HCT116 (cell line): ENCODE measurements at places on chromosomes 12 and 14. TPM values are rescaled to one million over a fixed set of nuclear protein-coding genes. Genes with fewer than 3 reads are reported as not detected.

The SDSL gene
- 19.1 TPM for total RNA-seq

DNA sequence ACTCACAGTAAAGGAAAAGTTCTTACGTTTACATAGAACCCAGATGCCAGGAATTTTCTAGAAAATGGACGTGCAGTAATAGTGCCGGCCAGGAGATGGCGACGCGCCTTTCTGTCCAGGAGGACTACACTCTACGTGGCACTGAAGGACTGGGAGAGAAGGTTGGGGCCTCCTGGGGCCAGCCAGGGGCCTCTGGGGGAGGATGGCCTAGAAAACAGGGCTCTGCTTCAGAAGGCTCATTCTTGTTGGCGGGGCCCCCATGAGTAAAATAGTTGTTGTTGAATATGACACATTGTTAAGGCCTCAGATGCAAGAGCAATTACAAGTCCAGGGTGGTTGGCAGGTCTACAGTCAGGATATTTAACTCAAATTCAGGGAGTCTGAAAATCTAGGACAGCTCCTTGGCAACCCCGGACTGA, 120.1 kb upstream of the MAX start:
- peak; percentile 60 for DNase-seq

DNA sequence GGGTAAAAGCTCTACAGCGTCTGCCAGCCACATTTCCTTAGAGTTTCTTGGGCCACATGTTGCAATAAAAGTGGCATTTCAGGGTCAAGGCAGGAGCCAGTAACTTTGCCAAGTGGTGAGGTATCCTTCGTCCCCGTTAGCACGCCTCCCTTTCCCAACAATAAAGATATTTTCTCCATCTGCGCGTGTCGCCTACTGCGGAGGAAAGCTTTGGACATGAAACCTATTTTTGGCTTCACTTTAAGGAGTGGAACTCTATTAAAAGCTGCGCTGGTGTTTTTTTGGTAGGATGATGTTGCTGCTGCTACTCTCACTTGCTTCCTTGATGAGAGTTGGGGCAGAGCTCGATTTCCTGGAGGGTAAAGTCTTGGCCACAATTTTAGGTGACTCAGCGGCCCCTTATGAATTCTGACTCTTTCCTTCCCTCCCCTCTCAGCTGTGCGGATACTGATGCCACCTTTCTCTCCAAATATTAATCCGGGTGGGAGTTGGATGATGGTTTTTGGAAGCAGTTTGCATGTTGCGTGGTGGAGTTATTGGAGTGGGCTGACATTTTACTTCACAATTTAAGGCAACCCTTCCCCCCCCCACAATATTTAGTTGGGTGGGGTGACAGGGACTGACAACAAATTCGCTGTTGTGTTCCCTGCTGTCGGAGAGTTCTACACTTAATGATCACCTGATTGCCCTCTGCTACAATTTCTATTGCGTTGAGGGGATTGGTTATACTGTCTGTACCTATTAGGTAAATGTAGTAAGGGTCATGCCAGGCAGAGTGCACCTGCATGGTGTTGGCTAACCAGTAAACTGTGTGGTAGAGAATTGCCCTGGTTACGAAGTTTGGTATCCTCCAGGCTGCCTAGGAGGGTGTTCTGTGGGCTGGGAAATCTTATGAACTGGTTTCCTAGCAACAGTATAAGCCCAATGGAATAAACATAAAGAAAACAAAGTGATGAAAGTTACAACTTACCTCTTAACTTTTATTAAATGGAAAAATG, 1.1 kb downstream of the CCDC91 start:
- DNase-seq = no peak

The EML5 gene
- 1.8 TPM for total RNA-seq

DNA sequence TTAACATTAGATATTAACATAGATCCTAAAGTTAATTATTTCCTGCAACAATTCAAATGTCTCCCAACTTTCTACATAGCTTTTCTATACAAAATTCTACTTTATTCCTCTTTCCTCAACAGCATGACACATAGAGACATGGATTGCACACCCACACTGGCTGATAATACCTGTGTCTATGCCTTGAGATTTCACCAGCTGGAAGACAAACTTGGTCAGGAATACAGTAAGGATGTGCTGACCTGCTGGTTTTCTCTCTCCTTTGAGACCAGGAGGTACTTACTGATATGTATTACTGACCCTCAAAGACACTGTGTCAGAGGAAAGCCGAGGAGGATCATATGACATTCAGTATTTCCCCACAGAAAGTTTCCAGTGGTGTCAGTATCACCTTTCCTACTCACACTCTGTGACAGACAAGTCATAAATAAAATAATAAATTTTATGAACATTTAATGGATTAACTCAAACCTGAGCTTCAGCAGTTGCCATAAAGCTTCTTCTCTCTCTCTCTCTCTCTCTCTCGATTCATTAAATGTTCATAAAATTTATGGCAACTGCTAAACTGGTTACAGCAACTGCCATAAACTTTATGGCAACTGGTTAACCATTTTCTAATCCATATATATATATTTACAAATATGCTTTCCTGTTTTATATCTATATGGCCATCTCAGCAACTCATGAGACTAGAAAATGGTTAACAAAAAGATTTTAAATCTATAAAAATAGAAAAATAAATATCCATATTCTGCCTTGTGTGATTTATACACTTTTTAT, 22.7 kb downstream of the EIF2S3B start:
- DNase-seq = no peak

The KLRB1 gene
- not detected for total RNA-seq

The PCNX4 gene
- total RNA-seq = 48.4 TPM

The FOXG1 gene
- not detected for total RNA-seq

The ADAM21 gene
- total RNA-seq = 0.98 TPM

DNA sequence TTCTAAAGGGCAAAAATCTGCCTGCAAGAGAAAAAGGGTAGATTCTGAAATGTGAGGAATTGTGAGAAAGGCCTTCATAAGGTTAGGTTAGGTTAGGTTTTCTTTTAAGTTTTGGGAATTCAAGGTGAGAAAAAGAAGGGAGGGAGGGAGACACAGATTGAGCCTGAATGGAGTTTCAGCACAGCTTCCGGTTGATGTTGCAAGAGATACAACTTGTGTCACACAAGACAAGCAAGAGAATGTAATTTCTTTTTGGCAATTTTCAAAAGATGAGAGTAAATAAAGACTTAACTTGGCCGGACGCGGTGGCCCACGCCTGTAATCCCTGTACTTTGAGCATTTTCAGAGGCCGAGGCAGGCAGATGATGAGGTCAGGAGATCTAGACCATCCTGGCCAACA, 63.8 kb downstream of the CPSF2 start:
- no peak for DNase-seq

The SRRM4 gene
- 0.02 TPM for total RNA-seq

The NTS gene
- not detected for total RNA-seq

GRCh38 chr14:75522224-75522982, at the start of gene BATF:
Gene BATF, plus strand, starts transcription at chr14:75522469. Its CDS starts 214 bp downstream, at chr14:75522683.
- no peak for DNase-seq

DNA sequence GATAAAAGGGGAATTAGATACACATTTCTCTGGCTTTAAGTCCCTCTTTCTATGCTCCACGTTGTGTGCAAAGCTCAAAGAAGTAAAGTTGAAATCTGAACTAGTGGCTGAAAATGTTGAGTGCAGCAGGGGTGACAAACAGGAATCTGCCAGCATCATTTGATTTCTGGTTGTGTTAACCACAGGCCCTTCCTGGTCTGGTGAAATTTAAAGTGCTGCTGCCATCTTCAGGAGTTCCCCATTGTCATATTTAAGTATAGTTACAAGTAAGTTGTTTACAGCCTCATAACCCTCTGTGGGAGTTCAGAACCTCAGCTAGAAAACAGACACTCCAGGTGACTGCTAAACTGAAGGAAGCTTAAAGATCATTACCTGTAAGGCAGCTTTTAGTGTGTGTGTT, 90.9 kb upstream of the CCDC196 start:
- no peak for DNase-seq

DNA sequence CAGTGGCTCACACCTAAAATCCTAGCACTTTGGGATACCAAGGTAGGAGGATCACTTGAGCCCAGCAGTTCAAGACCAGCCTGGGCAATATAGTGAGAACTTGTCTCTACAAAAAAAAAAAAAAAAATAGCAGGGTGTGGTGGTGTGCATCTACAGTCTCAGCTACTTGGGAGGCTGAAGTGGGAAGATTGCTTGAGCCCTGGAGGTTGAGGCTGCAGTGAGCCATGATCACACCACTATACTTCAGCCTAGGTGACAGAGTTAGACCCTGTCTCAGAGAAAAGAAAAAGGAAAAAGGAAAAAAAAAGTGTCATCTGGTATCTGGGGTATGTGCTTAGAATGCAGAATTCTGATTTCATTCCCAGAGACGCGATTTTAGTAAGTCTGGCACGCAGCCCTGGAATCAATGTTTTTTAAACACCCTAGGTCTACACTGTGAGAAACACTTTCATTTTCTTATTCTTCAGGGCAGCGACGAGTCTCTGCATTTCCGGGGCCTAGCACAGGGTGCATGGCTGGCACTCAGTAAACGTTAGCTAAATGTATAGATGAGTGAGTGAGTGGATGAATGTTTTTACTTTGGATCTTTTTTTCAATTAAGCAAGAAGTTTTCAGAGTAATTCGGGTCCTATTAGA, 243.8 kb upstream of the PWP1 start:
- DNase-seq = no peak

GRCh38 chr14:41285186-41285748, 321.4 kb upstream of the LRFN5 start:
- no peak for DNase-seq

- DNase-seq = no peak
These were observed 9.7 kb downstream of the FUT8 start for GRCh38 chr14:65422088-65422834.

GRCh38 chr12:15782667-15783066, 6.5 kb downstream of the EPS8 start:
- no peak for DNase-seq

DNA sequence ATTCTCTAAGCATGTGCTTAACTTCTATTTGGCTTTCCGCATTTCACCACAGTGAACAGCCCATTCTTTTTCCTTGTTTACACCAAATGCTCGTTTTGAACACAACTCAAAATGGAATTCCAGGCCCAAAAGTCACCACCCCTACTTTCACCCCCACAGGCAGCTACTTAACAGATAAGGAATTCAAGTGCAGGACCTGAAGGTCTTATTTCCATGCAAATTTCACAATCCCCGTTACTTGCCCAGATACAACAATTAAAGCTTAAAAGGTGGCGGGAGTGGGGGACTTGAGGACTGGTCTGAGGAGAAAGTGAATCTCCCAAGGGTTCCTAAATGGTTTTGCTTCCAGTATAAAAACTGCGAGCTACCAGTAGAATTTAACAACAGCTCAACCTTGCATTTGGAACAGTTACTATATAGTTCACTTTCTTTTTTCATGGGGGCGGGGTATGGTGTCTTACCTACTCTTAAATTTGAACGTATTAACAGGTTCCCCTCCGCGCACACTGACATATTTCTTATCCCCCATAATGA, 3.7 kb downstream of the USP44 start:
- DNase-seq = no peak

The GPRC5A gene
- 305 TPM for total RNA-seq

- no peak for DNase-seq
These were observed 126.3 kb upstream of the EVL start for GRCh38 chr14:99938896-99939295.

The HPD gene
- total RNA-seq = 1.1 TPM

DNA sequence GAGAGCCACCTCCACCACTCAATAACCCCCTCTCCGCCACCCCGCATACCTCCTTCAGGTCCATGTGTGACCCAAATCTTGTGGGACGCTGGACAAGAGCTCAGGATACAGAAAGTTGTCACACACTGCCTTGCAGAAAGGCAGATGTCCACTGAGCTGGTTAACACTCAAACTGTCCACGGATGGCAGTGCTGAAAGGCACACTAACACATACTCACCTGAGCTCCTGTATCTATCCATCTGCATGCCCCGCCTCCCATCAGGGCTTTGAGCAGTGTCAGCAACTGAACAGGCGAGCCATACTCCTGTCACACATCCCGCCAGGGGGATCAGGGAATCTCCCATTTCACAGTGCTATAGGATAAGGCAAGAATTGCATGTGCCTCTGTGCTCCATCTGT, 642.0 kb downstream of the GALC start:
- DNase-seq = no peak

DNA sequence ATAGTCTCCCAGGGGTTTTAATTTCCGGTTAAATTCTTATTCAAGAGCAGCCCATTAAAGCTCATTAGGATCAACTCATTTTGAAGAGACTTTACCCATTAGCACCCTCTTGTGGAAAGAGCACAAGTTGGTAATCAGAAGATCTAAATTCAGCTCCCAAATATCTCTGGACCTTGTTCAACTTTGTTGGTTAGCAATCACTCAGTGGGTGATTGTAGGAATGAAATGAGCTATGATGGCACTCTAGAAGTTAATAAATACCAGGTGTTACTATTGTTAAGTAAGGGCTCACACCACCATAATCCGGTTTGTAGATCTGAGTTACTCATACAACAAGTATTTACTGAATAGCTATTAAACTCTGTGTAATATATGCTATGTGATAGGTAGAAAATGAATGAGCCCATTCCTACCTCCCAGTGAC, 42.9 kb downstream of the TRIP11 start:
- DNase-seq = peak; percentile 44

GRCh38 chr12:22348208-22348607, 13.7 kb upstream of the ST8SIA1 start:
- DNase-seq = no peak

The HOXC12 gene
- not detected for total RNA-seq

GRCh38 chr12:19707948-19708409, 268.7 kb downstream of the AEBP2 start:
- DNase-seq = peak; percentile 41

The DACT1 gene
- total RNA-seq = 1.6 TPM

- no peak for DNase-seq
These were observed 3.6 kb downstream of the MGAT2 start for GRCh38 chr14:49623941-49624839.

DNA sequence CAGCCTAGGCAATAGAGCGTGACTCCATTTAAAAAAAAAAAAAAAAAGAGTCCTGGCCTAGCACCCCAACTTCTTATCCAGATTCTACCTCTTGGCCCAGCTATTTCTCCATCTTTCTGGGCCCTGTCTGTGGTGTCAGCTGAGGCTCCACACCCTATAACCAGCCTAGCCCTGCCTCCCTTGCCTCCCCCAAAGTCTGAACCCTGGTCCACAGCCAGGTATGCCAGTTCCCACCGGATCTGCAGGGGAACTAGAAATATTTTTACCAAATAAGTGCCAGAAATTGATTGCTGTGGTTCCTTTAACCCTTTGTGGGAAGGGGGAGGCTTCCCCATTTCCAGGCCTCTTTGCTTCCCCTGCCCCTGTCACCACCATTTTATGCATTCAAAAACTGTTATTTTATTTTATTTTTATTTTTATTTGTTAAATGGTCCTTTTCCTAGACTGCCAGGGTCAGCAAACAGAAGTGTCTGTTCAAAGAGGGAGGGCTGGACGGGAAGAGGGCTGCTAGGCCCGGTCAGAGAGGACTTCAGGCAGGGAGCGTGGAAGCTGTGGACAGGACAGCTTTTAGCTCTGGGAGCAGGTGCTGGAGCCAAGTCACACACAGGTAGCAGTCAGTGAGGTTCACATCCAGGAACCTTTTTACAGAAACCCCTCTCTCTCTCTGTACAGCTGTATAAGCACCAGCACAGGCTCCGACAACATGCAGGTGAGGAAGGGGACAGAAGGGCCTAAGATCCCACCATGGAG, 23.2 kb downstream of the TTC9 start:
- no peak for DNase-seq

GRCh38 chr12:40105515-40106201, at the start of gene SLC2A13:
Gene SLC2A13, minus strand, starts transcription at chr12:40106081. Its CDS starts 273 bp downstream, at chr12:40105808.
- peak; percentile 18 for DNase-seq

The SYT10 gene
- total RNA-seq = not detected
